ENCODE measurements at places on chromosomes 4 and X. TPM values are rescaled to one million over a fixed set of nuclear protein-coding genes. Genes with fewer than 3 reads are reported as not detected.

Gene COL4A6
- 0.06 TPM for polyA plus RNA-seq

Gene ZNF732
- polyA plus RNA-seq, result not detected

Gene CT83
- not detected for polyA plus RNA-seq

Gene NEUROG2
- polyA plus RNA-seq, result not detected

Gene SMIM9
- not detected for polyA plus RNA-seq

Gene USP17L21
- polyA plus RNA-seq, result not detected

Gene SLC6A14
- not detected for polyA plus RNA-seq

Gene GPR50
- polyA plus RNA-seq, result not detected

Gene UGT2B17
- not detected for polyA plus RNA-seq

Gene TLL1
- not detected for polyA plus RNA-seq

Gene ZCCHC13
- polyA plus RNA-seq, result not detected

Gene DIPK2B
- not detected for polyA plus RNA-seq

- DNase-seq, result peak; percentile 58
Measured at GRCh38 chr4:73451404-73451803, 15.4 kb downstream of the AFP start.

DNA sequence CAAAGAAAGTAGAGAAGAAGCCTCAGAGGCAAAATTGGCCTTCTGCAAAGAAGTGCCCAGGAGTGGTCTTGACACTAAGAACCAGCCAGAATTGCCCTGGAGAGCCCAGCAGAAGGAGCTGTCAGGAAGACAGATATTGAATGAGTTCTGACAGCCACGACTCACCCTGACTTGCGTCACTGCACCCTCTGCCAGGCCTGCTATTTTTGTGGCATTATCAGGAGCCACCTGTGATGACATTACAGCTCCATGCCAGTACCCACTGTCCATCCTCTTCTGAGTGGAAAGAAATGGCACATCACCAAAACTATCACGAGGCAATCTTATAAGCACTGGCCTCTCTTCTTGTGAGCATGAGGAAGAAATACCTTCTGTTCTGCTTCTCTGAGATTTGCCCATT lies 67.7 kb downstream of the SMIM20 start:
- DNase-seq, result no peak

DNA sequence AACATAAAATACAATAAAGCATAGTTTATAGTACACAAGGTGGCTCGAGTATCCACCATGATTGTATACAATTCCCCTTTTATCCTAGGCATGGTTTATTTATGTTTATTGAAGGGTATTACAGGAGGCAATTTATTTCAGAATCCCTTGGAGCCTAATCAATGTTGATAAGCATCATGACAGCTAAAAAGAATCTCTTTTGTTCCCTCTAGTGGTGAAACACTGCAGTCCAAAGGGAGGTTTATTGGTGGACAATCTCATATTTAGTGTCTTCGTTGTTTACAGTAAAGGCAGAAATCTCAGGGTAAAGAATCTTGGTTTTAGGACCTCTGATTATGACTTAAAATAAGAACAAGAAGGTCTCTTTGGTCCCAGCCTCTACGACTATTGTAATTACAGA lies 1712.5 kb downstream of the C4orf33 start:
- no peak for DNase-seq

- peak; percentile 80 for DNase-seq
Measured at GRCh38 chr4:159390648-159391047, 287.8 kb downstream of the RAPGEF2 start.

DNA sequence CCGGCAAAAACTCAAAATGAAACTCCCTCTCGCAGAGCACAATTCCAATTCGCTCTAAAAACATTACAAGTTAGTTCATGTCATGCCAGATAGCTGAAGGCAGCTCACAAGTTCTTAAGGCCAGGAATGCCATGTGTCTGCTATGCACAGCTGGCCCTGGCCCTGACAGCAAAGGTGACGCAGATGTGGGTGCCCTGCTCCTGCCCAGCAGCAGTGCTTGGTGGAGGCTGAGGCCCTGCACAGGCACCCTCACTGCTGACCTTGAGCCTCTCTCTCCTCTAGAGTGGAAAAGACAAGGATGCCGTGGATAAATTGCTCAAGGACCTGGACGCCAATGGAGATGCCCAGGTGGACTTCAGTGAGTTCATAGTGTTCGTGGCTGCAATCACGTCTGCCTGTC lies 2.9 kb downstream of the S100P start:
- no peak for DNase-seq

DNA sequence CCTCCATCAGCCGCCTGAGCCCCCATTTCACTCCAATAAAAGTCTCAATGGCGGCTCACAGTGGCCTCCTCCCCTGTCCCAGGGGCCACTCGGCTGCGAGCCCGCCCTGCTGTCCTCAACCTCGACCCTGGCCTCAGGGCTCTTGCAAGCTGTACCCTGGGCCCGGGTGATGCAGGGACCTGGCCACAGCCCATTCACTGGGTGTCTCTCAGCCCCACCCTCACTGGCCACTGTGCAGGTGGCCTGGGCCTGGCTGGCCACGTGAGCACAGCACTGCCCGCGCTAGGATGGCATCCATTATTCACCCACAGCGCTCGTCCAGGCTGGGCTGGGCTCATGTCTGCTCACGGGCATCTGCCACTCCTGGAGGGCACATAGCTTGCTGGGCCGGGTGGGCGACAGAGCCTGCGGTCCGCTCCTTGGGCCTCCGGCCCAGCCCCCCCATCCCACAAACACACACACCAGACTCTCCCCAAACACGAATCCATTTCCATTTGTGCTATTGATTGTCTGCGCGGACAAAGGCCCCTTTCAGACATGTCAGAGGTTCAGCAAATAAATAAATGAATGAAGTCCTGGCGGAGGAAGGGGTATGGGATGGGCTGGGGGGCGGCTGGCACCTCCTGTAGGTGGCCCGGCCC lies 16.5 kb upstream of the FGFR3 start:
- DNase-seq, result no peak

- peak; percentile 73 for DNase-seq
Measured at GRCh38 chr4:70734168-70734954, 12.6 kb downstream of the RUFY3 start.
